ENCODE measurements at places on chromosomes 4 and X.

- no peak for DNase-seq
- no peaks in the 10 kb centered on the region for H3K36me3 ChIP-seq
- H3K4me1 ChIP-seq = no peaks in the 10 kb centered on the region
- H3K27ac ChIP-seq = no peak overlapping the region
Observed at GRCh38 chrX:46812445-46812844, 24.4 kb upstream of the RP2 start.

DNA sequence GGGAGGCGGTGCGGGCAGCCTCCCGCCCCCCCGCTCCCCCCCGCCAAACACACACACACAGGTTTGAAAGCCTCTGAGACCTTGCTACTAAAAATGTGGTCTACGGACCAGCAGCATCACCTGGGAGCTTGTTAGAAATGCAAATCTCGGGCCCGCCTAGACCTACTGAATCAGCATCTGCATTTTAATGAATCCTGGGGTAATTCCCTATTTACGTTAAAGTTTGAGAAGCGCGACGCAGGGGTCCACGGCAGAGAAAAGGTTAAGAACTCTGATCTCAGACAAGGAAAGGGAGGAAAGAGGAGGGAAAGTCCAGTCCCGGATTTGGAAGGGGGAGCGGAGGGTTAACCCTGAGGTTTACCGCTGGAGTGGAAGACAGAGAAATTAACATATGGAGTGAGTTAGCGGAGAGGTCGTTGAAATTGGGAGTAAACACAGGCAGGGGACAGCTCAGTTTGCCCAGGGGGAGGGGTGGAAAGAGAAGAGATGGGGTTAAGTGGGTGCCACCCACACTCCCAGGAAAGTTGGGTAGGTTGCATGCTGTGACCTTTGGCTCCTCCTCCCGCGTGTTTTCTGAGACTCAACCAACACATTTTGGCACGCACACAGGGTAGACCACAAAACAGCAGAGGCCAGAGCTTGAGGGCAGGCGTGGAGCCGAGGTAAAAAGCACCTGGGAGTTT is 483.6 kb downstream of the BCOR start:
- H3K27me3 ChIP-seq = no peaks in the 10 kb centered on the region
- H3K27ac ChIP-seq = no peak overlapping the region
- H3K4me1 ChIP-seq = no peaks in the 10 kb centered on the region

DNA sequence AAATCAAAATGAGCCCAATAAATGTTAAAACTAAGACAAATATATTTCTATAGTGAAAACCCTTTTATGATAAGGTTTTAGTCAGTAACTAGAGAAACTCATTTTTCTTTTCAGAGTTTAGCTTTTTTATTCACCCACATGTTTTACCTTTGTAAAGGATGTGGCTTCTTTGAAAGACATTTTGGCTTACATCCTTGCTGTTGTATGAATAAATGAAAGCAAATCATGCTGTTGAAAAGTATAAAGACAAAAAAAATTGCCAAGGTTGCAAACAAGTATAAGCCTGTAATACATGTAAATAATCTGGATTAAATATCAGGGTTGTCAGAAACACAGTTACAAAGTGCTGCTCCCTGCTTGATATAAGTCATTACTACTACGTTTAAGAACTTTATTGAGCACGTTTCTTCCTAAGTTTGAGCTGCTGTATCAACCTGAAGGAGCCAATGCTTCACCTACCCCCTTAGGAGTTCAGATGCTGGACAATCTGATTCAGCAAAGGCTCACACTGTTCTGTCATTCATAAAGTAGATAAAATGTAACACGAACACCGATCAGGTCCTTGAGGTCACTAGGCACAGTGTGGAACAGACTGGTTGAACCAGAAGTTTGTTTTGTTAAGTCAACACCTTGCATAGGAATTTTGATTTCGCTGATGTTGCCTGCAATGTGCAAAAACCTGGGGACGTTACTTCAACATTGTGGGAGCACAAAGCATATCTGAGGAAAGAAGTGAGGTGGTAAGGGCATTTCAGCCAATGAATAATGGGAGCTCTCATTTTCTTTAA is 321.2 kb upstream of the BMP3 start:
- H3K27ac ChIP-seq = no peak overlapping the region
- no peak overlapping the region for H3K4me3 ChIP-seq
- no peak for DNase-seq
- H3K4me1 ChIP-seq = no peaks in the 10 kb centered on the region

- peak; percentile 70 for DNase-seq
- peak within 1 kb of the TSS; percentile 52 for H3K4me3 ChIP-seq
- peak within 1 kb of the TSS; percentile 68 for H3K27ac ChIP-seq
Observed at GRCh38 chrX:11757719-11758399, at the start of gene MSL3. MSL3 (plus strand) TSS chrX:11758237; CDS start chrX:11758264, 27 bp downstream.

All from ovary (tissue), 10 donors.